CD4-positive, alpha-beta T cell treated with Interleukin-15 for 1 hour (primary cell): ENCODE measurements at places on chromosomes 6 and 20.

GRCh38 chr6:23096876-23097275, 527.5 kb downstream of the HDGFL1 start:
- no peak for DNase-seq

DNA sequence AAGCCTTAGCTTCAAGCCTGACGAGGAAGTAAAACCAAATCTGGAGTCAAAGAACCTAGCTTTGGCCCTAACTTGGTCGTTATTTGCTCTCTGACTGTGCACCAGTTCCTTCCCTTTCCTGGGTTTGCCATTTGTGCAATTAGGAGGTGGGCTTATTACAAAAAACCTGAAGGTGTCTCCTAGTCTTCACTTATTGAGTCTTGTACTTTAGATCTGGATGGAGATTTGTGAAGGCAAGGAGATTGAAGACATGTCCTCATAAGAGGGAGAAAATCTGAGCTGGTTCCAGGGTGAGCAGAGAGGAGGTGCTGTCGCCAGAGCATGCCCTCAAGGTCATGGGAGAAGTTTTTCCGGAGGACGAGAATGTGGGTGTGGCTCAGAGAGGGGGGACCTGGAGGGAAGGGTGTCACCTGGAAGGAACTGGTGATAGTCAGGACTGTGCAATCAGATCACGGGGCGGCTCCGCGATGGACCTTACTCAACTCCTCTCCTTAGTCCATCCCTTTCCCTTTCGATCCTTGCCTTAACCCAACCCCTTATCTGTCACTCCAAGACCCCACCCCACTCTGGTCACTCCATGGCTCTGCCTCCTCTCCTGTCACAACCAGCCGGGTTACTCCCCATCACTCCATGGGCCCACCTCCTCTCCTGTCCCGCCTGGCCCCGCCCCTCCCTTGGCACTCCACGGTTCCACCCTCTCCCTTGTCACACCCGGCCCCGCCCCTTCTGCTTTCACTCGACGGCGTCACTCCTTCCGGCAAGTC, 588 bp upstream of the ACSS2 start:
- peak; percentile 96 for DNase-seq

DNA sequence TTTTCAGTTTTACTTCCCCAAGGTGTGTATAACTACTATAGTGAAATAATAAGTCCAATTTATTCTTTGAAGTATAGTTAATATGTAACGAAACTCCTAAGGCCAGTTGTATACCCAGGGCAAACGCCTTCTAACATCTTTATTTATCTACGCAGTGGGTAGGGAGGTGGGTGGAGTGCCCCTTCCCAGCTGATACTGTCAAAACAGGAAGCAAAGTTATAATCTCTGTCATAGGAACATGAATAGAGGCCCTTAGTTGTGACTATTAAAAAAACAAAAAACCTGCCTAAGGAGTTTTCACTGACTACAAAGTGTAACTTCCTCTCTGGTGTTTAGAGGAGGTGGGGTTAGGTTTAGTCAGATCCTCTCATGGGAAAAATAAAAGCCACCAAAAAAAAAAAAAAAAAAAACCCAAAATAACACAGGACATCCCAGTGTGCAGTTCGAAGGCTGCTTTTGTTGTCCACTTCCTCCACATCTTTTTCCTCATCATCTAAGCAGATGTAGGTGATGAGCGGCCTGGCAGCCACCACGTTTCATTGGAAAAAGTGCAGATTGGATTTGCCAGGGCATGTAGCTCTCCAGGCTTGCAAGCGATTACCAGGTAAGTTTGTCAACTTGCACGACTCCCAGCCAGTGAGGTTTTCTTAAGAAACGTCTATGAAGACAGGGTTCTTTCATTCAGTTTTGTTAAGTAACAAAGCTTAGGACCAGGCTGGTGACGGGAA, 58.7 kb downstream of the UTRN start:
- peak; percentile 66 for DNase-seq

- no peak for DNase-seq
These were observed 849.9 kb upstream of the EPHA7 start for GRCh38 chr6:94269256-94269655.

GRCh38 chr6:89172131-89172530, 26.3 kb downstream of the PM20D2 start:
- no peak for DNase-seq
